Upper lobe of right lung (tissue), 1 donor: ENCODE measurements at places on chromosomes 4 and X. TPM values are rescaled to one million over a fixed set of nuclear protein-coding genes. Genes with fewer than 3 reads are reported as not detected.

DNA sequence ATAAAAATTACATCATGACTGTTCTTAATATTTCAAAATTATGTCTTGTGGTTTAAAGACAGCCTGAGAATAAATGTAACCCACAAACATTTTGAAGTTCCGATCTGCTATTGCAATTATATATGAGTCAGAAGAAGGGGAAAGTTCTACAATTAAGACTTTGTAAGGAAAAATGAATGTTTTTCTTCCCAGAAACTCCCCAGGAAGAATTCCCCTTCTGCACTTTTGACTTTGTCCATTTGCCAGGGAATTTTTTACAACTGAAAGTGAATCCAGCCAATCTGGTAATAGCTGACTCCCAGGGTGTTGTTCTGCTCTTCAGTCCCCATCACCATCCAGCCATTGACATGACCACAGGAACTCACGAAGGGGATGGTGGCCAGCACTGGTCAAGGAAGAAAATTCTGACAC lies 61.6 kb upstream of the NOCT start:
- H3K27me3 ChIP-seq = no peaks in the 10 kb centered on the region
- no peak overlapping the region for H3K27ac ChIP-seq
- no peaks in the 10 kb centered on the region for H3K36me3 ChIP-seq
- no peak for DNase-seq
- H3K4me3 ChIP-seq = no peak overlapping the region

- no peak overlapping the region for H3K4me3 ChIP-seq
- no peak for DNase-seq
- no peak overlapping the region for H3K27ac ChIP-seq
- H3K27me3 ChIP-seq = no peaks in the 10 kb centered on the region
- H3K36me3 ChIP-seq = no peaks in the 10 kb centered on the region
Measured at GRCh38 chr4:1759818-1760223, 33.3 kb upstream of the FGFR3 start.

DNA sequence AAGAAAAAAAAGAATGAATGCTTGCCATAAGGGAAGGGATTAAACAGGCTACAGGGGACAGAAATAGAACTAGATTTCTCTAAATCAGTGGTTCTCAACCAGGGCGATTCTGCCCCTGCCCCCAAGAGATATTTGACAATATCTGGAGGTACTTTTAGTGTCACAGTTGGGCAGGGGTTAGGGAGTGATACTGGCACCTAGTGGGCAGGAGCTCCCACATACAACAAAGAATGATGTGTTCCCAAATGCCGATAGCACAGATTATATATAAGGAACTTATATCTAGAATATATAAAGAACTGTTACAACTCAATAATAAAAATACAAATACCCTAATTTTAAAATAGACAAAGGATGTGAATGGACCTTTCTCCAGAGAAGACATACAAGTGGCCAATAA lies 14.7 kb downstream of the S100G start:
- no peak for DNase-seq
- H3K27me3 ChIP-seq = no peaks in the 10 kb centered on the region
- no peaks in the 10 kb centered on the region for H3K4me1 ChIP-seq
- H3K4me3 ChIP-seq = no peak overlapping the region
- H3K27ac ChIP-seq = no peak overlapping the region

DNA sequence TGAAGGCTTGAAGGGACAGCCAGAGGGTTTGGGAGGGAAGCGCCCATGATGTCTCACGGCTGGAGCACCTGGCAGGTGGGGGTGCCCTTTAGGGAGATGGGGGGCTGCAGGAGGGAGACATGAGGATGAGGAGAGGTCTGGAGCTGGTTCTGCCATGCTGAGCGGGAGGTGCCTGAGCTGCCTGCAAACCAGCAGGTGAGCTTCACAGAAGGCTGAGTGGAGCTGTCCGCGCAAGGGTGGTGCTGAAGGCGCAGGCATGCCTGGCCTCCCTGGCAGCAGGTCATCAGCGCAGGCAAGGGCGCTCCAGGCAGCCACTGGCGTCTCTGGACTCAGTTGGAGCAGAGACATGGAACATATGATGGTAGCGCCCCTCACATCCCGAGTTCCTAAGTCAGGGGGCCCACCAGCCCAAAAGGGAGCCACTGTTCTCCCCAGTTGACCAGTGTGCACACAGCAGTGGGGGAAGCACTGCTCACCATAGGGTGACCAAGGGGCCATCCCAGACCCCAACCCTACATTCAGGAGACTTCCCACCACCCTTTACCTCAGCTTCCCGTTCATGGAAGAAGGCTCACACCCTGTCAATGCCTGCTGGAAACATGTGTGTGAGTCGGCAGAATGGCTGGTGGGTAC lies 25.8 kb downstream of the ADRA2C start:
- H3K4me3 ChIP-seq = no peak overlapping the region
- H3K36me3 ChIP-seq = no peaks in the 10 kb centered on the region
- no peak for DNase-seq

DNA sequence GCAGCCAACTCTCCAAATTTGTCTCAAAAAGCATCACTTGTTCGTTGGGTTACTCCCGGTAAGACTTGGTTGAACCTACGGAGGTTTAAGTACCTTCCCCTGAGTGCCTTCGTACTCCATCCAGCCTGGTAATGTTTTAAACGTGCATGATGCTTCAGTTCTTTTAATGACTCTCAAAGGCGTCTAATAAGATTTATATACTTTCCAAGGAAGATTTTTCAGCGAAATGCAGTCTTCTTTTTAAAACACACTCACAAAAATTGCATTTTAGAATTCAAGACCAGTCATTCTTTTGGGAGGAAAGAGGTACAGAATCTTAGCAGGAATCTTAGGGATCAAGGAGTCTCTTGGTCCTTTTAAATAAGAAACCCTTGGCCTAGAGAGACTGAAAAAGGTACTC lies 430 bp upstream of the TRPC3 start:
- H3K4me3 ChIP-seq = peak overlapping the region; percentile 60
- no peaks in the 10 kb centered on the region for H3K36me3 ChIP-seq
- H3K27me3 ChIP-seq = peaks cover 37% of the 10 kb centered on the region
- peaks cover 5% of the 10 kb centered on the region for H3K4me1 ChIP-seq
- H3K27ac ChIP-seq = no peak overlapping the region

DNA sequence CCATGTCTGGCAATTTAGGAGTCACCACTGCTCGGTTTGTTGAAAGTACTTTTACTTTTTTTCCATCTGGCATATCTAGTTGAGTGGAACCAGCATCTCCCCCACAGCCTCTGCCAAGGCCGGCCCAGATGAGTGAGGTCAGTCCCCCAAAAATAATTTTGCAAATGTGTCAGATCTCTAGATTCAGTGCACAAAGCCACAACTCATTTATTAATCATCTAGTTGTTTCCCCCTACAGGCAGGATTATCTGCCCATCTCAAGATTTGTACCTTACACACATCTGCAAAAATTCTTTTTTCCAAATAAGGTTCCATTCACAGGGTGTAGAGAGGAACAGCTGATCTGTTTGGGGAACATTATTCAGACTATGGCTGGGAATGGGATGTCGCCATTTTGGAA lies 174.0 kb upstream of the MXRA5 start:
- no peaks in the 10 kb centered on the region for H3K27me3 ChIP-seq
- no peak overlapping the region for H3K4me3 ChIP-seq
- H3K27ac ChIP-seq = no peak overlapping the region
- H3K4me1 ChIP-seq = no peaks in the 10 kb centered on the region
- no peaks in the 10 kb centered on the region for H3K36me3 ChIP-seq

GRCh38 chrX:114361076-114361725 lies 222.7 kb upstream of the HTR2C start:
- no peaks in the 10 kb centered on the region for H3K4me1 ChIP-seq
- no peak for DNase-seq

Gene GPRASP1
- total RNA-seq = 5.5 TPM

Gene PPARGC1A
- 14.2 TPM for total RNA-seq

Gene CCDC149
- total RNA-seq = 28.7 TPM

Gene TEX13C
- not detected for total RNA-seq

Gene AMBN
- total RNA-seq = not detected

Gene PAGE2
- not detected for total RNA-seq
